ENCODE measurements at places on chromosomes 7 and 10.

GRCh38 chr10:110407301-110408170 is 90.2 kb upstream of the DUSP5 start:
- H3K4me1 ChIP-seq, result peaks cover 6% of the 10 kb centered on the region
- no peak overlapping the region for H3K4me3 ChIP-seq
- H3K36me3 ChIP-seq, result no peaks in the 10 kb centered on the region
- no peaks in the 10 kb centered on the region for H3K27me3 ChIP-seq
- ATAC-seq, result no peak

DNA sequence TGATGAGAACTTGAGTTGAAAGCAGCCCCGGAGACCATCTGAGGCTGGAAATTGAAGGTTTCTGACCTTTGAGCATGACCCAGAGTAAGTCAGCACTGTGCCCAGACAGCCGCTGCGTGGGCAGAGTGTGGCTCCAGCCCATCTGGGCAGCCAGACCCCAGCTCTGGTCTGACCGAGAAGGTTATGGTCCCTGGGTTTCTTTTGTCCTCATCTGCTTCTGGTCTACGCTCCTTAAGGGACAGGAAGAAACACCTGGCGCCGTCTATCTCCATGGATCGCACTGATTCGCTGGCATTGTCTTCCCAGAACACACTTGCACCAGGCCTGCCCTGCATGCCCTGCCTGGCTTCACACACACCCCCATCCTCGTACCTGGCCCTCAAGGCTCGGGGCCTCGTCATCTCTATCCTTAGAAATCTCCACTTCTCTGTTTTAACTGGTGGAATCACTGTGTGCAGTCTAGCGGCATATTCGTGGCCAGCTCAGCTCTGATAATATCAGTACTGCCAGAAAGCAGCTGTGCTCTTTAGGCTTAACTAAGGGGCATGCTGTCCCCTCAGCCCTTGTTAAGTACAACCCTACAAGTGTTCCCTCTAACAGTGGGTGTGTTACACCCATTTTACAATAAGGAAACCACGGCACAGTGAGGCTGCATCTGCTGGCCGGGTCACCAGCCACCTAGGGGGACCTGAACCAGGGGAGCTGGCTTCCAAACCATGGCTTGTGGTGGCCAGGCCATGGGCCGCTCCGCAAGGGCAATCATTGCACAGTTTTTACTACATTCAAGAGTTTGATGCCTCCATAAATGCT is 127.7 kb downstream of the ADCY1 start:
- no peak overlapping the region for H3K4me3 ChIP-seq
- no peak overlapping the region for H3K27ac ChIP-seq
- peaks cover 14% of the 10 kb centered on the region for H3K4me1 ChIP-seq
- no peak for ATAC-seq
- no peaks in the 10 kb centered on the region for H3K27me3 ChIP-seq

DNA sequence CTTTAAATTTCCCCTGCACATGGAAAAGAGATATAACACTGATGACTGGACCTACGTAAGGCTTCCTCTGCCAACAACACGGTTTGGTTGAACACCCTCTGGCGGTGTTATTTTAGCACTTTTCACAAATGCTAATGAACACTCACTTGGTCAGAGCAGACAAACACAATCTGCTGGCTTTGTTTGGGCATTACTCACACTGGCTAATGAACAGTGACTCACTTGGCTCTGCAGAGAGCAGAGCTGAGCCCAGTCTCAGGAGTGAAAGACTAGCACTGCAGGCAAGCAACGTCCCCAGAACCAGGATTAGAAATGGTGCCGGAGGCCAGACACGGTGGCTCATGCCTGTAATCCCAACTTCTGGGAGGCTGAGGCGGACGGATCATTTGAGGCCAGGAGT is 430.8 kb downstream of the PLXNA4 start:
- ATAC-seq, result peak; percentile 84
- H3K36me3 ChIP-seq, result no peaks in the 10 kb centered on the region
- no peaks in the 10 kb centered on the region for H3K4me1 ChIP-seq
- H3K27me3 ChIP-seq, result no peaks in the 10 kb centered on the region
- H3K4me3 ChIP-seq, result no peak overlapping the region
- no peak overlapping the region for H3K27ac ChIP-seq

DNA sequence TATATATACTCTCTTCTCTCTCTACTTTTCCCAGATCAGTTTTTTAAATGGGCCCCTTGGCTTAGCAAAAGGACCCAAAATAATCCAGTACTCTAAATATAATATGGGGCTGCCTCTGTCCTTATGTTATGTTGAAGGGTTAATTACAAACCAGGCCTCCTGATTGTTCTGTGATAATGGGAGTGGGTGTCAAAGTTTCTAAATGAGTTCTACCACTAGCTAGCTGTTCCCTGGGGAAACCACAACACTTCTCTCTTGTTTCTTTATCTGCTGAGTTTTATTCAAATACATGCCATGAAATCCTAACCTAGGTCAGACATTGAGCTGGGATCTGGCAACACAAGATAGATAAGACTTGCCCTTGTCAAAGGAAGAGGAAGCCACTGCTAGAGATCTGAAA is 3.8 kb downstream of the HTR5A start:
- peaks cover 46% of the 10 kb centered on the region for H3K27me3 ChIP-seq
- no peaks in the 10 kb centered on the region for H3K36me3 ChIP-seq
- no peak overlapping the region for H3K4me3 ChIP-seq
- no peak for ATAC-seq
- H3K4me1 ChIP-seq, result no peaks in the 10 kb centered on the region

GRCh38 chr7:151310578-151310977 is 31.0 kb upstream of the NUB1 start:
- no peak for ATAC-seq
- H3K27ac ChIP-seq, result no peak overlapping the region
- H3K4me3 ChIP-seq, result no peak overlapping the region
- peaks cover 37% of the 10 kb centered on the region for H3K27me3 ChIP-seq
- H3K36me3 ChIP-seq, result no peaks in the 10 kb centered on the region

DNA sequence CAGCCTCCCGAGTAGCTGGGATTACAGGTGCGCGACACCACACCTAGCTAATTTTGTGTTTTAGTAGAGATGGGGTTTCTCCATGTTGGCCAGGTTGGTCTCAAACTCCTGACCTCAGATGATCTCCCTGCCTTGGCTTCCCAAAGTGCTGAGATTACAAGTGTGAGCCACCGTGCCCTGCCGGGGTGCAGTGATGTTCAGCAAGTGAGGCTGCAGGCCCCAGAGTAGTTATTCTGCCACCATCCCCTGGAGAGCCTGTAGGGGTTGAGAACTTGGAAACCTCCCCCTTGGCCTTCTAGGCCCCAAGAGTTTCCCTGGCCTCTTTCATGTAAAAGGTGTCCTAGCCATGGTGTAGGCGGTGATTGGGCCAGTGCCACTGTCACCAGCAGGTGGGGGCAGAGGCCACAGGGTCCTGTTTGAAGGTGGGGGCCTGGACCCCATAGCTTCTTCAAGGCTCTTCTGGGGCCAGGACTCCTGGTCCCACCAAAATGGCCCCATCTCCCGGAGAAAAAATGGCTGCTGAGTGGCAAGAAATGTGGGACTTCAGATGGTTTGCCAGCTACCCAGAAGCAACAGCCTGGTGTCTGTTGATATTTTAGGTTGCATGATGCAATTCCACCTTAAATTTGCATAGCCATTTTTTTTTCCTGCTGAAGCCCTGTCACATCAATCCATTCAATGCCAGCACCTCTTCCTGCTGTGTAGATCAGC is 25.5 kb upstream of the INMT start:
- H3K27ac ChIP-seq, result no peak overlapping the region
- no peak for ATAC-seq
- H3K4me3 ChIP-seq, result no peak overlapping the region
- H3K4me1 ChIP-seq, result no peaks in the 10 kb centered on the region
- H3K27me3 ChIP-seq, result no peaks in the 10 kb centered on the region

DNA sequence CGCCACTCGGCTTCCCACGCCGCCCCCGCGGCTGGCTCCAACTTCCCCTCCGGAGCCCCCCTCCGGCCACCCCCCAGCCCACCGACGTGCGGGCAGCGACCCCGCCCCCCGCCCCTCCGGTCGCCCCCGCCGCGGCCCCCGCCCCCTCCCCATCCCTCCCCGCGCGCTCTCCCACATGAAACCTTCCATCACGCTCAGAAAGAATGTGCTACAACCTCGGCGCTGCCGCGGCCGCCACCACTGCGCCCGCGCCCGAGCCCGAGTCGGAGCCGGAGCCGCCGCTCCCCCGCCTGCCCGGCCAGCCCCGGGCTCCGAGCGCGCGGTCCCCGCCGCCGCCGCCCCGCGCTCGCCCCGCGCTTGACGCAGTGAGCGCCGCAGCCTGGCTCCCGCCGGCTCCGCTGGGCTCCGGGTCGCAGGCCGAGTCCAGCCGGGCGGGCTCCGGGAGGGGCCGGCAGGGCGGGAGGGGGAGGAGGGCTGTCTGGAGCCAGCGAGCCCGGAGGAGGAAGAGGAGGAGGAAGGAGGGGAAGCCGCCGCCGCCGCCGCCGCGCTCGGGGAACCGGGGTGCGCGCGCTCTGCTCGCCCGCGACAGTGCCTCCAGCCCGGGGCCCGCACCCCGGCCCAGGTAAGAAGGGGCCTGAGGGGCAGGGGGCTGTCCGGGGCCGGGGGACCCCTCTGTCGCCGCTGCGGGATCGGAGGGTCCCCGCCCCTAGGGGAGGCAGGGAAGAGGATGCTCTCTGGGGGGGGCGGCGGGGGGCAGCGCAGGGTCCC is 4.3 kb upstream of the ELFN1 start:
- H3K27me3 ChIP-seq, result peaks cover 100% of the 10 kb centered on the region
- peak overlapping the region; percentile 21 for H3K4me3 ChIP-seq
- ATAC-seq, result peak; percentile 26
- H3K27ac ChIP-seq, result no peak overlapping the region
- H3K36me3 ChIP-seq, result no peaks in the 10 kb centered on the region
- H3K4me1 ChIP-seq, result peaks cover 64% of the 10 kb centered on the region

DNA sequence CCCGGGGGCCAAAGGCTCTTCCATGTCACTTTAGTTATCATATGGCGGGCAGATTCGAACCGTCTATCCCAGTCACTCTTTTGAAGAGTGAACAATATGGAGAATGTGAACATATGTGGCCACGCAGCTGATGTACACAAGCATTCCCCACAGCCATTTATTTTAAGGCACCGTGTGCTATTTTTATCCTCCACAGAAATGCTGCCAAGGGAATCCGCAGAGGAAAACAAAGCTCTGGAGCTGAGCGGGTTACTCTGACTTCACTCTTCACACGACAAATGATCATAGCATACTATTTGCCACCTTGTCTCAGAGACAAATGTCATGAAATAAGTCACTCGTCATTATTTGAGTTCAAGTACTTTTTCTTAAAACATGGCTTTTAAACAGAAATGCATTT is 100.3 kb downstream of the CTBP2 start:
- no peaks in the 10 kb centered on the region for H3K27me3 ChIP-seq
- peak overlapping the region; percentile 25 for H3K4me3 ChIP-seq
- H3K4me1 ChIP-seq, result peaks cover 92% of the 10 kb centered on the region
- peak overlapping the region; percentile 89 for H3K27ac ChIP-seq
- H3K36me3 ChIP-seq, result no peaks in the 10 kb centered on the region

Measured in gastroesophageal sphincter (tissue), 4 donors.